Cardiac muscle cell (in vitro differentiated cells and primary cell): ENCODE measurements at places on chromosomes 11 and 22. TPM values are rescaled to one million over a fixed set of nuclear protein-coding genes. Genes with fewer than 3 reads are reported as not detected.

- DNase-seq, result no peak
Observed at GRCh38 chr11:20451568-20451967, 64.1 kb downstream of the PRMT3 start.

DNA sequence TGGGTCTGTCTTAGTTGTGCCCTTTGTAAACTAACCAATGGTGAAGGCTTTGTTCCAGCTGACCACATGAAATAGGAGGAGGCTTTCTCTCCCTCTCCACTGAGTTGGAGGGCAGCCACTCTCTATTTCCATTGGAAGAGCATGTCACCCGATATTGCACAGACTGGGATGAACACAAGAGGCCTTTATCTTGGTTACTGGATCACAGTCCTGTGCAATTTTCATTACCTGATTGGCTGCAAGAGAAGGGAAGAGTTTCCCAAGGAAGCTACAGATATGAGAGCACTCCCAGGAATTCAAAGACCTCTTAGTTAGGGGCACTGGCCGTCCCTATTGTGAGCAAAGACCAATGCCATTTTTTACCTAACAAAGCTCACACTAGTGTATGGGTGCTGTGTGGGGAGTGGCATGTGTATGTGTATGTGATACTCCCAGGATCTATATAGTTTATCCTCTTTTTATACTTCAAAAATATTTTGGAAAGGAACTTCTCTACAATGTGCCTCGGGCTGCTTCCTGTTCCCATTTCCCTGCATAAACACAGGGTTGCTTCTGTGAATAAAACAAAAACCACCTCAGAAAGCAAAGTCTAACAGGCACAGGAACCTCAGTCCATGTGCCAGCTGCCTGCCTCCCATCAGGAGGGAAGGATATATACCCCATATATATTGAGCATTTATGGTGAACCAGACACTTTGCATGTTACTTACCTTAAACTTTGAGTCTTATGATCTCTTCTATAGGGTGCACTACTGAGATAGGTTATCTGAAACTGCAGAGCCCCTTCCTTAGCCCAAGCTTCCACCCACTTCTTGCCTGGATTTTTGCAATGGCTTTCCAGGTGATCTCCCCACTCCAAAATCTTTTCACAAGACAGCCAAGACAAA lies 126.5 kb downstream of the RASSF10 start:
- DNase-seq, result peak; percentile 90

TSPAN32 gene
- polyA plus RNA-seq, result 18.5 and 24.8 TPM in 2 replicates

GRCh38 chr11:2804189-2804588 lies 81.4 kb downstream of the CDKN1C start:
- DNase-seq, result no peak

PACSIN3 gene
- 79.8 and 116 TPM in 2 replicates for polyA plus RNA-seq

DNA sequence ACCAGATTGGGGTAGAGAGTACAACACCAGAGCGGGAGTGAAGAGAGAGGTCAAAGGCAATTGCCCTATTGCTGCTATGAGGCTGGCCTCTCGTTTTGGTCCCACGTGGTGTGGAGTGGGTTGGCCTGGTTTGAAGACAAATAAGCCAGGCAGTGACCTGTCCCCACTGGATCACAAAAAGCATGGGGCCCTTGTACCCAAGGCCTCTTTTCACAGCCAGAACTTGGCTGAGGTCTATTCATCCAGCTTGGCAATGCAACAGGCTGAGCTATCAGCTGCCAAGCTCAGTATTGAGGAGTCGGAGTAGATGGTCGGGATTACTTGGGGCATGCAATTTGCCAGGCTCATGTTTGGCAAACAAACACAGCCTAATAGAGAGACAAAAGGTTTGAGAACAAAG lies 19.2 kb upstream of the GALNT18 start:
- no peak for DNase-seq

MPEG1 gene
- not detected in 2 replicates for polyA plus RNA-seq

- DNase-seq, result no peak
Observed at GRCh38 chr11:72812604-72812966, 1.6 kb upstream of the ATG16L2 start.

CEP126 gene
- 1.5 and 1.9 TPM in 2 replicates for polyA plus RNA-seq

SCGB1C1 gene
- polyA plus RNA-seq, result not detected in 2 replicates

OR4C3 gene
- polyA plus RNA-seq, result not detected in 2 replicates

DNA sequence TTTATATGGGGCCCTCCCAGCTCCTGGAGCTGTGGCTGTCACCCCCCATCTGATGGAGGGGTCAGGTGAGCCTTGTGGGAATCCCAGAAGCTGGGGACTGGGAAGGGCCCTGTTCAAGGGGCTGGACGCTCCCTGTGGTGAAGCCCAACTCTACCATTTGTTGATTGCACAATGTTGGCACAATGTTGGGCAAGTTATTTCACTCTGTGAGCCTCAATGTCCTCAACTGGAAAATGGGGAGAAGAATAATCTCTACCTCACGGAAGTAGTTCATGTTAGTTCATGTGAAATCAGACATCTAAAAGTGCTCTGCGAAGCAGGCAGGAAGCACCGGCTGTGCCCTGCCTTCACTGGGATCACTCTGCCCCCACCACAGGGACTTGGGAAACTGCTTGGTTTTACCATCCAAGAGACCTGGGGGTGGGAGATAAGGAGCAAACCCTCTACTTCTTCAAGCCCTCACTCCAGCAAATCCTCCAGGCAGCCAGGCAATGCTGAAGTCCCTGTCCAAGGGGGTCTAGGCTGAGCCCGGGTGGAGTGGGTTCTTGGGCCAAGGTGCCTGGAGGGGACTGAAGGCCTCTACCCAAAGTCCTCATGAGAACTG lies 715 bp upstream of the PRR5 start:
- DNase-seq, result no peak

GRCh38 chr11:18853086-18853720 lies 61.6 kb upstream of the PTPN5 start:
- peak; percentile 61 for DNase-seq
